ENCODE measurements at places on chromosomes 3 and 15. TPM values are rescaled to one million over a fixed set of nuclear protein-coding genes. Genes with fewer than 3 reads are reported as not detected.

SEMA6D gene
- 3.8 TPM for total RNA-seq

DNA sequence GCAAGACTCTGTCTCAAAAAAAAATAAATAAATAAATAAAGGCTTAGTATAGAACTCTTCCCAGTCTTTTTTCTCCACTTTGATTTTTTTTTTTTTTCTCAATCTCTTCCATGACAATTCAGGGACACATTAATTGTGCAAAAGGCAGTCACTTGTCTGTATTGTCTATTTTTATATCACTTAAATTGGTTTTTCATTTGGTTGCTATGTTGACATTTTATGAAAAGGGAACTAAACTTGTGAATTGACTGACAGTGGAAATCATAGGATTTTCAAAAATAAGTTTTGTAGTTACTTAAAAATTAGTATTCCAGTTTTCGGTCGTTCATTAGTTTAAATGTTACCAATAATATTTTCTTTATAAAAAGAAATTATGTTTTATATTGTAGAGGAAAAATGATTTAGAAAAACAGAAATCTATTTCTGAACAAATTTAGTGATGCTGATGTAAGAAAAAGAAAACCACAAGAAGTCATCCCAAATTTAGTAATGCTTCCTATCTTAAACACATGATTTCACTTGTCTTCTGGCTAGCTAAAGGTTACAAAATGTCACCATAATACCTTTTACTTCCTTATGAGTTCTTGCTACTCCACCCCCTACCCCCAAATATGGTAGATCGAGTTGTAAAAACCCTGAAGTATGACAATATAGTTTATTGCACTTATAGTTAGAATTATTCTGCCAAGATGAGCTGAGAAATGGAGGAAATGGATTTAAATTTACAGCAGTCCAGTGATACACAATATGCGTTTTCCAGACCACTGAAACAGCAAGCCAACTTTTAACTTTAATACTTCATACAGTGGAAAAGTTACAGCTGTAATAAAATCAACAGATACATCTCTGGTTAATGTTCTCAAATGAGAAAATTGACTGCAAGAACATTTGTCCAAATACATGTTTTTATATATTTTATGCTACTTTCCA lies 37.0 kb downstream of the PPARG start:
- H3K27ac ChIP-seq, result no peak overlapping the region
- no peak for DNase-seq
- H3K4me1 ChIP-seq, result no peaks in the 10 kb centered on the region

- H3K4me1 ChIP-seq, result peaks cover 32% of the 10 kb centered on the region
- no peak overlapping the region for H3K4me3 ChIP-seq
- H3K27me3 ChIP-seq, result no peaks in the 10 kb centered on the region
- no peak overlapping the region for H3K27ac ChIP-seq
- H3K36me3 ChIP-seq, result peaks cover 68% of the 10 kb centered on the region
These were observed 3.0 kb downstream of the RPL32 start for GRCh38 chr3:12838179-12838965.

GRCh38 chr3:139131951-139132350 lies 87.3 kb upstream of the PRR23C start:
- no peak overlapping the region for H3K4me3 ChIP-seq
- no peaks in the 10 kb centered on the region for H3K27me3 ChIP-seq
- H3K36me3 ChIP-seq, result no peaks in the 10 kb centered on the region
- H3K27ac ChIP-seq, result no peak overlapping the region
- peak; percentile 45 for DNase-seq

TGM4 gene
- total RNA-seq, result not detected

GRCh38 chr3:106946866-106947265 lies 430.4 kb upstream of the CCDC54 start:
- no peaks in the 10 kb centered on the region for H3K27me3 ChIP-seq
- no peaks in the 10 kb centered on the region for H3K36me3 ChIP-seq
- no peak for DNase-seq

GRCh38 chr3:114794894-114795630 lies 352.0 kb downstream of the ZBTB20 start:
- H3K4me3 ChIP-seq, result no peak overlapping the region
- no peaks in the 10 kb centered on the region for H3K27me3 ChIP-seq
- no peaks in the 10 kb centered on the region for H3K4me1 ChIP-seq
- no peak for DNase-seq
- no peak overlapping the region for H3K27ac ChIP-seq
- no peaks in the 10 kb centered on the region for H3K36me3 ChIP-seq

GRCh38 chr3:127822041-127822681 lies at the start of gene MGLL:
MGLL (minus strand) TSS chr3:127822515; CDS start chr3:127822318, 197 bp downstream.
- H3K27ac ChIP-seq, result peak within 1 kb of the TSS; percentile 87
- no peaks in the 10 kb centered on the region for H3K27me3 ChIP-seq
- H3K36me3 ChIP-seq, result no peaks in the 10 kb centered on the region
- peak within 1 kb of the TSS; percentile 96 for H3K4me3 ChIP-seq

DNA sequence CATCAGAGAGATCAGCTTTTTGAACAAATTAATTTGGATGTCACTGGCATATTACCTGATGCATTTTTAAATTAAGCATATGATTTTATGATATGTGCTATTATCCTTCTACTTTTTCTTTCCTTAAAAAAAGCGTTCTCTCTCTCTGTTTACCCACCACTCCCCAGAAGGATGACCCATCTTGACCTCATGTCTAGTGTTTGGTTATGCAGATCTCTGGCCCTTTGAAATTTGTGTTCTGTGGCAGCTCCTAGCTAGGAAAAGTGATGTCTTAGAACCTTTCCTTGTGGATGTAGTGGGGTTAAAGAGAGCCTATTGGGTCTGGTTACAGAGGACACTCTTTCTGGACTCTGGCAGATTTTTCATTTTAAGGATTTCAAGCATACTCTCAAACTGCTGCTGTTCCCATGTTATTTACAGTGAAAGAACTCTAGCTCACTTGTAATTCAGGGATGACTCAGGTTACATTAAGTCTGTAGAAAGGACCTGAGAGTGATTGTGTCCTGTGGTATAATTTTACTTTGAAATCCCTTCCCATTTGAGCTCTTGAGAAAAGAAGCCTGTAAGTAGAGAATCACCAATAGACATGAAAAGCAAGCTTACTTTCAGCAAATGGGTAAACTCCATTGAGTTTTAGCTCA lies 23.8 kb downstream of the ARHGEF26 start:
- H3K4me3 ChIP-seq, result no peak overlapping the region
- H3K4me1 ChIP-seq, result no peaks in the 10 kb centered on the region
- no peaks in the 10 kb centered on the region for H3K27me3 ChIP-seq
- DNase-seq, result no peak
- no peak overlapping the region for H3K27ac ChIP-seq
- no peaks in the 10 kb centered on the region for H3K36me3 ChIP-seq

GRCh38 chr3:143627336-143627735 lies 220.9 kb downstream of the SLC9A9 start:
- DNase-seq, result no peak
- no peaks in the 10 kb centered on the region for H3K4me1 ChIP-seq
- H3K36me3 ChIP-seq, result no peaks in the 10 kb centered on the region

ZKSCAN7 gene
- 1.8 TPM for total RNA-seq

SMCO1 gene
- not detected for total RNA-seq

- no peaks in the 10 kb centered on the region for H3K36me3 ChIP-seq
- no peaks in the 10 kb centered on the region for H3K4me1 ChIP-seq
- H3K27ac ChIP-seq, result no peak overlapping the region
- no peak overlapping the region for H3K4me3 ChIP-seq
- DNase-seq, result no peak
These were observed 100.0 kb downstream of the MME start for GRCh38 chr3:155179966-155180757.

DNA sequence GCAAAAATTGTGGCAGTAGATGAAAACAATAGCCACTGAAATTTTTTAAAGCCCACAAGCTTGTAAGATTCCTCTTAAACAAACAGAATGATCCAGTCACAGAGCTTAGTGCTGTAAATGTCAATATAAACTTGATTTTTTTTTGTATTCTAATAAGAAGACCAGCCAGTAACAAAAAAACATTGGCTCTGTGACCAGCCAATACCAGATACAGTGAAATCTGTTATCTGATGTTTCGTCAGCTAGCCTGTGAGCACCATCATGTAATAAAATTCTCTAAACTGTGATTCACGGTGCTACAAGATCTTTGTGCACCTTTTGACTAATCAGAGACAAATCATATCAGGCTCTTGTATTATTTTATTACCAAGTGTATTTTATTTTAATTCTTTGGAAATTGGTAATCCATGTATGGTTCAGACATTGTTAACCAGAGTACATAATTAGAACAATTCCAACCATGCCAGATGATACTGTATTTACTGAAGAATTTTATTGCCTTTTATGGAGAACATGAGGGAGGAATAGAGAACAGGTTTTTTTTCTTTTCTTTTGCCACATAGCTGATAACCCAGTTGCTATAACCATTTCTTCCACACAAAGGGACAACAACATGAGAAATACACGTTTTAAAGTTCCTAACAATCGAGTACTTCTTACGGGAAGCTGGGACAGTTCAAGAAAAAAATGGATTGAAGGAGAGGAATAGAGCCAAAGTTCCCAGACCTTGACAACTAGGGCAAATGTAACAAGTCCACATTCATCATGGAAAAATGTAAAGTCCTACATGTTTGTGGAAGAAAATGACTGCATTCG lies 71.9 kb downstream of the FILIP1L start:
- H3K27me3 ChIP-seq, result no peaks in the 10 kb centered on the region
- peak overlapping the region; percentile 90 for H3K27ac ChIP-seq
- no peak overlapping the region for H3K4me3 ChIP-seq
- H3K36me3 ChIP-seq, result no peaks in the 10 kb centered on the region
- DNase-seq, result no peak

DNA sequence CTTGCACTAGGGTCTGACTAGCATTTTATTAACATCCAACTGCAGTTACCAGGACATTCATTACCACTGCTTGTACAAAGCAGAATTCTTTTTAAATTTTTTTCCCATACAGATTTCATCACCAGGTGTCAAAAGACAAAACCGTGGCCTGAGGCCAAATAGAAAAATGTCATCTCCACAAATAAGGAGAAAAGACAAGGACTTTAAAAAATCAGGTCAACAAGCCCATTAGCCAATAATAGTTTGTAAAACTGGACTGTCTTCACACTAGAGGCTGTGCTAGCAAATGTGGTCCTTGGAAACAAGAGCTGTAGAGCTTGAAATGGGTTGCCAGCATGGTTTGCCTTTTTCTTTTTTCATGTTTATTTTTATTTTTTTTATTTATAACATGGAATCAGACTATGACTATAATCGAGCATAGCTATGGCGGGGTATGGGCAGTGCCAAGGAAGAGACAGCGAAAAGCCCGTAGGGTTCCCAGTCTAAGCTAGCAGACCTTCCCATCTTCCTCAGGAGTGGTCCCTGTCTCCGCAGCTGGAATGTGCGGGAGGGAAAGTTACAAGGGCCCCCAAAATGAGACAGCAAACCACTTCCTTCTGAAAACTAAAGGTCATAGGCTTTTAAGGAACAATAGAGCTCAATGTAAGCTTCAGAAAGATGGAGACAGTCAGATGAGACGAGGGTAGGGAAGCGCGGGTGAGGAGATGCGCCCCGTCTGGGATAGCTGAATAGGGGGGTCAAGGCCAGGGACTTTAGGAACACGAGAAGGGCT lies 1.5 kb downstream of the PTPN9 start:
- H3K4me3 ChIP-seq, result peak overlapping the region; percentile 87
- H3K27me3 ChIP-seq, result no peaks in the 10 kb centered on the region
- peak overlapping the region; percentile 92 for H3K27ac ChIP-seq
- DNase-seq, result no peak
- no peaks in the 10 kb centered on the region for H3K36me3 ChIP-seq

All from esophagus muscularis mucosa (tissue), 4 donors.